ENCODE measurements at places on chromosomes 1 and 21. TPM values are rescaled to one million over a fixed set of nuclear protein-coding genes. Genes with fewer than 3 reads are reported as not detected.

- H3K4me1 ChIP-seq: no peaks in the 10 kb centered on the region
- no peak overlapping the region for H3K27ac ChIP-seq
- H3K27me3 ChIP-seq: no peaks in the 10 kb centered on the region
- no peaks in the 10 kb centered on the region for H3K36me3 ChIP-seq
- H3K4me3 ChIP-seq: no peak overlapping the region
Observed at GRCh38 chr1:187374082-187374481, 545.3 kb downstream of the PLA2G4A start.

DNA sequence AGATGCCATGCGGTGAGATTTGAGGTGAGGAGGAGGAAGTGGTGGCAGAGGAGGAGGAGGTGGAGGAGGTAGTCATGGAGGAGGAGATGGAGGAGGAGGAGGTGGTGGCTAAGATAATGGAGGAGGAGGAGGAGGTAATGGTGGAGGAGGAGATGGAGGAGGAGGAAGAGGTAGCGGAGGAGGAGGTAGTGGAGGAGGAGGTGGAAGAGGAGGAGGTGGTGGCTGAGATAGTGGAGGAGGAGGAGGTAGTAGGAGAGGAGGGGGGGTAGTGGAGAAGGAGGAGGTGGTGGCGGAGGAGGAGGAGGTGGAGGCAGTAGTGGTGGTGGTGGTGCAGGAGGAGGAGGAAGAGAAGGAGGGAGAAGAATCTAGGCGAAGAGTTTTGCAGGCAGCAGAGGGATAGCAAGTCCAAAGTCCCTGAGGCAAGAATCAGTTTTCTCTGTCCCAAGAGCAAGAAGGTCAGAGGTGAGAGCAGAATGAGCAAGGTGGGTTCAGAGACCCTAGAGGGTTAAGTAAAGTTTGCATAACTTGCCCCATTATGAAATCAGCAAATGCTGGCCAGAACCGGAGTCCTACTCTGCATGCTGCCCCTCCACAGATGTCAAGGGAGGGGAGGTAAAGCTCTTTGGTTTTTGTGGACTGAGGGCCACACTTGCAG is 38.9 kb upstream of the GNPAT start:
- H3K4me1 ChIP-seq: peaks cover 7% of the 10 kb centered on the region
- H3K27ac ChIP-seq: peak overlapping the region; percentile 5
- H3K27me3 ChIP-seq: peaks cover 23% of the 10 kb centered on the region
- H3K4me3 ChIP-seq: no peak overlapping the region
- H3K36me3 ChIP-seq: no peaks in the 10 kb centered on the region

- H3K4me1 ChIP-seq: no peaks in the 10 kb centered on the region
- H3K4me3 ChIP-seq: no peak overlapping the region
- no peaks in the 10 kb centered on the region for H3K36me3 ChIP-seq
- H3K27ac ChIP-seq: no peak overlapping the region
- H3K27me3 ChIP-seq: no peaks in the 10 kb centered on the region
Observed at GRCh38 chr1:7351649-7352048, 419.4 kb upstream of the VAMP3 start.

GRCh38 chr1:10210841-10211804 is 753 bp downstream of the KIF1B start:
- H3K27ac ChIP-seq: peak overlapping the region; percentile 54
- peak; percentile 69 for DNase-seq
- peaks cover 5% of the 10 kb centered on the region for H3K27me3 ChIP-seq
- H3K4me1 ChIP-seq: peaks cover 35% of the 10 kb centered on the region
- peak overlapping the region; percentile 85 for H3K4me3 ChIP-seq

Gene CYP2J2
- total RNA-seq: 0.49 TPM

Gene CCDC181
- total RNA-seq: 0.09 TPM
